Stimulated activated CD4-positive, alpha-beta T cell treated with anti-CD3 and anti-CD28 coated beads, Interleukin-1b, Interleukin-23, amount 100 ng/mL, for 4 hours (primary cell): ENCODE measurements at places on chromosomes 3 and 15.

- no peak for DNase-seq
These were observed 80.4 kb downstream of the IQSEC1 start for GRCh38 chr3:12992629-12993516.

- DNase-seq, result no peak
These were observed 28.6 kb upstream of the CEMIP start for GRCh38 chr15:80750575-80750974.

DNA sequence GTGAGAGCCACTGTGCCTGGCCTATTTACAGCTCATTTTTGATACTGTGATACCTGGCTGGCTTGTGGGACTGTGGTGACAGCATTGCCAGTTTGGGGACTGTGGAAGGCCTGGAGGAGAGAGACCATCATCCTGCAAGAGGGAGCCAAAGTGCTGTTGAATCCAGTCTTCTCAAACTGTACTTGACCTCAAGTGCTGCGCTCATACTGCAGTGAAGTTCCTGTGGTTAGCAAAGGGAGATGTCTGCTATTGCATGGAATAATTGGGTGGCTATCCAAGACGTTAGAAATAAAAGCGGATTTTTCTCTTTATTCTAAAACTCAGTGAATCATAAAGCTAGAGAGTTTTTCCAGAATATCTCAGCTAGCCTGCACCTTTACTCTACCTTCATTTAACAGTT, 83.4 kb downstream of the CCK start:
- no peak for DNase-seq

- no peak for DNase-seq
These were observed 215.2 kb upstream of the BCHE start for GRCh38 chr3:166052440-166052839.

DNA sequence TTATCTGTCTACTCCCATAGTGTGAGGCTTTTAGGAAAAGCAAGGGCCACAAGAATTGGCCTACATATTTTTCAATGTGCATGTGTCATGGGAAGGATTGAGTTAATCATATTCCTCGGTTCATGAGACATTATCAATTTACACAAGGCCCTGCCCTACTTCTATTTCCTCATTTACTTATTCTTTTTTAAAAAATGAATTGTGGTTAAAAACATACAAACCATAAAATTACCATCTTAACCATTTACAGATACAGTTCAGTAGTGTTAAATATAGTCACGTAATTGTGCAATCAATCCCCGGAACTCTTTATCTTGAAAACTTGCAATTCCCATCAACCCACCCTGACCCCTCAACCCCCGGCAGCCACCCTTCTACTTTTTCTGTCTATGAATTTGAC, 284.0 kb upstream of the GADL1 start:
- DNase-seq, result no peak

GRCh38 chr15:41661518-41662225, 1.5 kb downstream of the MGA start:
- DNase-seq, result peak; percentile 56
